ENCODE measurements at places on chromosomes 2 and 18.

GRCh38 chr18:39835303-39836030 is 2119.6 kb upstream of the PIK3C3 start:
- DNase-seq: no peak

DNA sequence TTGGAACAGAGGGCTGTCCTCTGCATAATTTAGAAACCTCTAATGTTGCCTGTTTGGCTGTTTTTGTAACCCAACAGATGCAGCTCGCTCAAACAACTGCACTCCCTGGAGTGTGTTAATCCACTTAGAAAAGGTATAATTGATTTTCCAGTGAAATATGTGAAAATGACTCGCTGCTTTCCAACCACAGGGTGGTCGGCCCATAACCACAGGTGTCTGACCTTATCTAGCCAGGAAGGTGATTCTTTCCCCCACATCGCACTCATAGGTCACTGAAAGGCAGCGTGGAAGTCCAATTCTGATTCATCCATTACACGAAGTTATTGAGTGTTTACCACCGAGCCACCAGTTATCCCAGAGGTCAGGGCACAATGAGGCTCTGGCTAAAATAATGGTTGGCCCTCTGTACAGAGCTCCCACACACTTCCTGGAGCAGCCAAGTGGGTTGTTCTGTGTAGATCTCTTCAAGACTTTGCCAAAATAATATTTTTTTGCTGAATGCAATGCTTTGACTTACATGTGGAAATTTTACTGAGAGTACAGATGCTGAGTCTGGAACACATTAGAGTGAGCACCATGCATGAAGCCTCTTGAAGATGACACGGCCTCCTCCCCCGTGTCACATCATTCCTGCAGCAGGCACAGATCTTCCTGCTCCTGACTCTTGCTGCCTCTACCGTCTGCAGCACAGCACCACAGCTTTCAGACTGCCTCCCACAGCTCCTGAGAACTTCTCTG is 396.2 kb downstream of the ZNF516 start:
- no peak for DNase-seq

DNA sequence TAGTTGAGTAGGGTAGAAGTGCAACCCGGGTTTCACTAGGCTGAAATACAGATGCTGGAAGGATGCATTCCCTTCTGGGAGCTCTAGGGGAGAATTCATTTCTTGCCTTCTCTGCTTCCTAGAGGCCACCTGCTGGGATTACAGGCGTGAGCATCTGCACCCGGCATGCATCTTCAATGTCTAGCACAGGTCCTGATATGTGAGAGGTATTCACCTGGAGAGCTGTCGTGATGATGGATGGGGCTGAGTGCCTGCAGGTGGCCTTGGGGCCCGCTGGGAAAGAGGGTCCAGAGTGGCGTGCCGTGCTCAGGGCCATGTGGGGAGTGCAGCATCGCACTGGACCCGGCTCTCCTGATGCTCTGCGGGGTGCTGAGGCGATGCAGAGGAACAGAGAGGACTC is 6.6 kb upstream of the NTSR2 start:
- no peak for DNase-seq

GRCh38 chr2:232761301-232761907 is 15.0 kb downstream of the KCNJ13 start:
- no peak for DNase-seq

DNA sequence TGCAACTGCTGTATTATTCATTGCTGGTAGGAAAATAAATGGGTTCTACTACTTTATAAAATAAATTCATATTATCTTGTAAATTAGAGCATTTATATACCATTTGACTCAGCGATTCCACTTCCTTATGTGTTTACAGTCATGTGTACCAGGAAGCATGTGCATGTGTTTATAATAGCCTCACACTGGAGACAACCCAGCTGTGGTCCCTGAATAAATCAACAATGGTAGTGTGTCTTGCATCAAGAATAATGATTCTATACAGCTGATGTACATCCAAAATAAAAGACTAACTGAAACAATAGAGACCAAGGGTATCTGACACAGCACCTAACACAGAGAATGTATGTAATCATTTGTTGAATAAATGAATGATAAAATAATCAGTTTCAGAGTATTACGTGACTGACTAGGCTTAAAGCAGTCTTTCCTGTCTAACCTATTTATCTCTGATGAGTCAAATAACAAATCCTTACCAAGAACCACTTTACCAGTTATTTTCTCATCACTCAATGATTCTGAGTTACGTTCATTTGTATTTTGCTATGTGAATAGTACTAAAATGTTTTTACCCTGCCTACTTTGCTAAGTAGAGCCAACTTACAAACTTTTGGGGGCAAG is 216.8 kb downstream of the UBE2E3 start:
- no peak for DNase-seq

DNA sequence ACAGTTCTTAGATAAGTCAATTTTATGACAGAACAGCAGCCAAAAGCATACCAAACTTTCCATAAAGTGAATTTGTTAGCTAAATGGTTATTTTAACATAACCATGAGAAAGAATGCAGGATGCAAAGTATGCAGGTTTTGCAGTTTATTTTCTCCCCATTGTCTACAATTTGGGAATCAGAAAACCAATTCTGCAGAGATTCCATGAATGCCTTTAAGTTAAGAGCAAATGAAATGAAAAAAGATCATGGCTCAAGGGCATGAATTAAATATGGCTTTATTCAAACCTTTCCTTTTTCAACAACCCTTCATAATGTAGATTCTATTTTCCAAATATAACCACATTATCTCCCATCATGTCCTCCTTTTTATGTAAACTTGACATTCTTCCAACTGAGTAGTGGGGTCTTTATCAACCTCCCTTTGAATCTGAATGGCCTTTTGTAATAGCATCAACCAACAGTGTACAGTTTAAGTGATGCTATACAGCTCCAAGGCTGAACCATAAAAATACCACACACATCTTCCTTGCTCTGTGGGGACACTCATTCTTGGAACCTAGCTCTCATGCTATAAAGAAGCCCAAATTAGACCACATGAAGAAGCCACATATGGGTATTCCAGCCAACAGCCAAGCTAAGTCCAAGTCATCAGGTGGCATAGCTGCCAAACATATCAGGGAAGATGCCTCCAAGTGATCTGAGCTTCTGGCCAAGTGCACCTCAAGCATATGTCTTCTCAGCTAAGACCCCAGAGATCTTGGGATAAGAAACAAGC is 49.8 kb downstream of the PIAS2 start:
- DNase-seq: no peak

- DNase-seq: no peak
These were observed 143.3 kb upstream of the KLHL29 start for GRCh38 chr2:23241611-23242245.

DNA sequence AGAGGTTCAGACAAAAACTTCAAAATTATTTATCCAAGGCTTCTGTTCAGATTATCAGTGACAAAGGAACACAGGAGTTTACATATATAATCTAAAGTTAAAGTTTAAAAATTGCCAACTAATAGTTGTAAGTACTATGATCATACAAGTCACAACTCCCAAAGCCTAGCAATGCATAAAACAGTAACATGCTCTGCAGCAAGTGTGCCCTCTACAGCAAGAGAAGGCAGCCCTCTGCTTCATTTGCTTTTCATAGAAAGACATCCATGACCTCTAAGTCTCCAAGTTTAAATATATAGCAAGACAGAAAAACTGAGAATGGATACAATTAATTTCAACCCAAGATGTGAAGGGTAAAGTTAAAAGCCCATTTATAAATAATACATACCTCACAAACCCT is 13.3 kb downstream of the RAB1A start:
- DNase-seq: no peak

DNA sequence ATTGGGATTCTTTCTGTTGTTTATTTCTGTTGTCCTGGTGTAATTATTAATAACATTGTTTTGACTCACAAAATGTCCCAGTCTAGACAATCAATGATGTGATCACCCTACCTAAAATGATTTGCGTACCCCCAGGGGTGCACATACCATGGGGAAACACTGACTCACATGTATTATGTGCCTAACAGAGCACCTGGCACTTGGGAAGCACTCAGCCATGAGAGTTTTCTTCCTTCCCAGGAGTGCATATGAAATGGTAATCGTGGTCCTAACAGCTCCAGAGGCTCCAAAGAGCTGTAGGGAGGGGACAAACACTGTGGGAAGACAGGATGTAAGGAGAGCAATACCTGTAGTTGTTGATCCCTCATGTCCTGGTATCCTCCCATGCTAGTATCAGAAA is 187.8 kb upstream of the ERBB4 start:
- no peak for DNase-seq

DNA sequence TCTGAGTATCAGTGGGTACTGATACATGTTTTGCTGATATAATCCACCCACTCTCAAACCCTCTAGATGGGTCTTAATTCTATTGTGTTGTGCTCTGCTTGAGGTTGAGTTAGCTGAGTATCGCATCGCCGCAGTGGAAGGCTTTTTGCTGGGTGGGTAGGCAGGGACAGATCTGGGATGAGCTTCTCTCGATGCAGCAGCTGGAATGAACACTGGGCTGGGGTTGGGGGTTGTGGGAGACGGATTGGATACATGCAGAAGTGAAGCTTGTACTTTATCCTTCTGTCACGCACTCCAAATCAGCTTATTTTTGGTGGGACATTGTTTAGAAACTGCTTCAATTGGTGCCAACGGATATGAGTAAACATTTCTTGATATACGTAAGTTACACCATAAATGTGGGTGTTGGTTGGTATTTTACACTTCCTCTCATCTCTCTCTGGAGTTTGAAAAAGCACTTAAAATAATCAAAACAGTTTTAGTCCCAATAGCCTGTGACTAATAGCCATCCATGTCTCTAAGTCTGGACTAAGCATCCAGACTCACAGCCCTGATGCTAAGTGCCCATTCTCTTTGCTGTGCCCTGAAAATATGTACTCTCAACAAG is 107.1 kb downstream of the POLE4 start:
- DNase-seq: no peak

GRCh38 chr2:42138163-42139015 is 30.8 kb upstream of the EML4 start:
- DNase-seq: no peak

DNA sequence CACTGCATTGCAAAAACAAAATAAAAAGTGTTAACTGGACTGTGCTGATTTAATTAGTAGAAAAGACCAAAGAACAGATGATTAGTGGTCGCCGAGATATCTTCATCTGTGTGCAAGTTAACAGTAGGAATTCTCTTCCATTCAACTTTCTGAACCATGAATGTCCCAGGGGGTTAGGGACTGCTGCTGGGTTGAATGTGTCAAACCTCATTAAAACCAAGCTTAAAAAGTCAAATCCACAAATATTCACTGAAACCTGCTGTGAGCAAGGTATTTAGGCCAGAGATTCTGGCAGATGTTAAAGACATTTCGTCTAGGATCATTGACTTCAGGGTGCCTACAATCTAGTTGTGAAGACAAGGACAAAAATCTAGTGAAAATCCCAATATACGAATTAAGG is 58.7 kb downstream of the STPG4 start:
- no peak for DNase-seq

DNA sequence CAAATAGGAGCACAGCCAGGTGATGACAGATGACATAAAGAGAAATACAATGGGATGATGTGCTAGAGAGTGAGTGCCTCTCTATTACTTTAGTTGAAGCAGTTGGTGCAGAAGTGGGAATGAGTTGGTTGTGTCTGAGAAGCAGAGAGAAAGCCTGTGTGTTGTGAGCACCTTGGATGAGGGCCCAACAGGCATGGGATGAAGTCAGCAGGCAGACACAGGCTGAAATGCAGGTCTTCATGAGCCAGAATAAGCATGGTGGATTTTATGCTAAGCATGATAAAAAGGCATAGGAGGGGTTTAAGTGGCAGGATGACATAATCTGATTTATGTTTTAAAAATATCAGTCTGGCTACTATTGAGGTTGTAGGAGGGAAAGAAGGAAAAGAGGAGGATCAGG is 71.5 kb downstream of the KLHL14 start:
- DNase-seq: no peak

GRCh38 chr18:52337276-52337675 is 2.7 kb upstream of the DCC start:
- no peak for DNase-seq

- DNase-seq: no peak
These were observed 15.4 kb downstream of the TNS1 start for GRCh38 chr2:217987391-217987790.

GRCh38 chr2:216694082-216694825 is 1.1 kb downstream of the IGFBP5 start:
- no peak for DNase-seq

DNA sequence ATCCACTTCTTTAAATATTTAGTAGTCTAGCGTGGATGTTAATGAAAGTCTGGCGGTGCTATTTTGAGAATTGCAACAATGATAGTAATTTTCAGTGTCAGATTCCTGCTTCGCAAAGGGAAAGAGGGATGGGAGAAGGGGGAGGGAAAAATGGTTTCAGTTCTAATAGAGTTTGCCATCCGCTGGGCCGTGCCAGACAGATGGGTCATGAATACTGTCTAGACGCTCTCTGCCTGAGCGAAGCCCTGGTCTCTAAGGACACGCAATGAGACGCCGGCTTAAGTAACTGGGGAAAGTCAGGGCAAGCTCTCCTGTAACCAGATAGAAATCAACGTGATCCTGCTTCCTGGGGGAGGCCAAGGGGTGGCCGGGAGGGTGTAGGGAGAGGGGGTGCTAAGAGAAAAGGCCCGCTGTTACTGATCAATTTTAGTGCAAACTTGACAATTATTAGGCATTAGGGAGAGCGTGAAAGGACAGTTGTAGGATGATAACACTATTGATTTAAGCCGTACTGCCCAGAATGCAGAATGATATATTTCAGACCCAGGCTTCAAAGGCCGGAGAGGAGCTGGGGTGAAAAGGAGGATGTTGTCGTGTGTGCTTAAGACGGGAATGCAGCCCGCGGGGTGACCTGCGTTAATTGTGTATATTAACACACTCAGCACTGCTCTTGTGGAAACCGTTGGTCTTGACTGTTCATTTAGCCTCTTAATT is 229.2 kb downstream of the LDLRAD4 start:
- no peak for DNase-seq

GRCh38 chr2:18645315-18645714 is 55.9 kb upstream of the NT5C1B start:
- DNase-seq: no peak

GRCh38 chr18:48064978-48065600 is 134.6 kb upstream of the SMAD2 start:
- no peak for DNase-seq

DNA sequence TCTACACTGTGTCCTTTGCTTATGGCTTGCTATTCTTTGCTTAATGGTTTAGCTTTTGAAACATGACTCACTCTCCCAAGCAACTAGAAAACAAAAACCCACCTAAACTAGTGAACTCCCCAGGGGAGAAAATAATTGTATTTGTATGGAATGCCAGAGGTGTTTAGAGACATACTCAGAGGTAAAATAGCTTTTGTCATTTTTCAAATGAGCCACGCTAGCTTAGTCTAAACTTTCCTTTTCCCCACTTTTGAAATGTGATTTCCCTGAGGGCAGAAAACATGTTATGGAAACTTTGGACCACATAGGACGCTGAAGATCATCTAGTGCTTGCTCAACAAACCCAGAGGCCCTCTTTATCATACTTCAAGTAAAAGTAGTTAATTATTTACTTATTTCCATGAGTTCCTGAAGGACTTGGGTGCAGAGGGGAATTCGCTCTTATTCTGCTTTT is 16.5 kb upstream of the CYTIP start:
- DNase-seq: no peak

GRCh38 chr2:231708773-231709635 is 679 bp downstream of the PTMA start:
- DNase-seq: peak; percentile 41

DNA sequence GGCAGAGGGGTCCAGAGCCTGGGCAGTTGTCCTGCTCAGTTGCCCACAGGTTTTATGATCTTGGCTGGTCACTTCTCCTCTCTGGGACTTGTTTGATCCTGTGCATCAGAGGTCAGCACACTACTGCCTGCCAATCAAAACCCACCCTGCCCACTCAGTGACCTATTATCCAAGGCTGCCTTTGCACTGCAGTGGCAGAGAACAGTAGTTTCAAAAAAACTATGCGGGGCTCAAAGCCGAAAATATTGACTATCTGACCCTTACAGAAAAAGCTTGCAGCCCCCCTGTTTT is 218.2 kb downstream of the CYP26B1 start:
- no peak for DNase-seq
